ENCODE measurements at places on chromosomes 4 and X.

- no peak for DNase-seq
These were observed 33.5 kb downstream of the TMEM164 start for GRCh38 chrX:110036162-110037033.

DNA sequence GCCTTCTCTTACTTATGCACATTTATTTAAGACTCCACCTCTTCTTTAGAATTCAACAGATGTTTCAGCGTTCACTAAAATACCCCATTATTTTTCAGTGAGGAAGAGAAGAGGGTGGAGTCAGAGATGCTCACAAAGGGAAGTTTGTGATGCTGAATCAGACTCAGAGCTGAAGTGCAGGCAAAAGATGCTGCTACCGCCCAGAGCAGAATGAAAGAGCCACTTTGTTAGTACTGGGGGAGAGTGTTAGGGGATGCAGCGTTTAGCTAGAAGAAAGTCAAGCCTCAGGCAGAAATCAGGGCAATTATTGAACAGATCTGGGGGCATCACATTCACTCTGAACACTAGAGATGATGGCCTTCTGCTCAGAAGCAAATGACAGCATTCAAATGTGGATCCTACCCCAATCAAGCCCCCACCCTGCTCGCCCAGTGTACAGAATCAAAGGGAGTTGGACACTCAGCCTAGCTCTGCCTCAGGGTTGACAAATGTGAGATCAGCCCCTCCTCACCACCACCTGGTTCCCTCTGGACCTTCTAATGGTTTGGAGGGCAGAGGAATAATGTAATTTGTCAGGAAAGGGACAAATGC is 138.3 kb downstream of the UNC5C start:
- no peak for DNase-seq

DNA sequence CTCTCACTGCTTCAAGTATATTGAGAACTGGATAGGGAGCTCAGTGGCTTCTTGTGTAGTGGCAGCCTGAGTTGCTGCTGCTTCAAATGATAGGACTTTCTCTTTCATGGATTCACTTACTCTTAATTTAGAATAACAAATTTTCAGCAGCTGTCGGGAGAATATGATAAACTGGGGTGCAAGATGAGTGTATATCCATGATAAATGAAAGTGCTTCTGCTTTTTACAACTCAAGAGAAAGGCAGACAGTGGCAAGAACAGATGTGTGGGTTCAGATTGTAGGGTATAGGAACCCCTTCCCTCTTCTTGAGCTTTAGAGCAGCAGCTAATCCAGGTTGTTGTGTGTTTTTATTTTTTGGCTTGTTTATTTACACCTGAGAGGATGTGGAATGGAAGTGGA is 1.0 kb downstream of the SH3BGRL start:
- DNase-seq, result no peak

DNA sequence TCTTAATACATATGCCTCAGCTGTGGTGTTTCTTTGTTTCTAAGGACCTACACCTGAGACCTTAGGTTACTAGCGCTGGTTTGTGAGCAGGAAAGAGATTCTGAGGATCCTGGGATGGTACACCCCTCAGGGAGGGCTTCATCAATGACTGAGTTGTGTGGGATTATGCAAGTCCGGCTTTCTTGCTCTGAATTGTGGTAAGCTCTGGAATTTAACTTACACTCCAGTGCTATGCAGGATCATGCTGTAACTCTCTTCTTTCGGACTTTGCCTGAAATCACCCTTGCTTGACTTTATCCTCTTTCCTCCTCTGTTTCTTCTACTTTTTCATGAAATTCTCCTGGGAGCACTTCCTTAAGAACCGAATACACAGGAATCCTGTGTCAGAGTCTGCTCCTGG is 431.5 kb upstream of the BOD1L1 start:
- DNase-seq, result no peak

DNA sequence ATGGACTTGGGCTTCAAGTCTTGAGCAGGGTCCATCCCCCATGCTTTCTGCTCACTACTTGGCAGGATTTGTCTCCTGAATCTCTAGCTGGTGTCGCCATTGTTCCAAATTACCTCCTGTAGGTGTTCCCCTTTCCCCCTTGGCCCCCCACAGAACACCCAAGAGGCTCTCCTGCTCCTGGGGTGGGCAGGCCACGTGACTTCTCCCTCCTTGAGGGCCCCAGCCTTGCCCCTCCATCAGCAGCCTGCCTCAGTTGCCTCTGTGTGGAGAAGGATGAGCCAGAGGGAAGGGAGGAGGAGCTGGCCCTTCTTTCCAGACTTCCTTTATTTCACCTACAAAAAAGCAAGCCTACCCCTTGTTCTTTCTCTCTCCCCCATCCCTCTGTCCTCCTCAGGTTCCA is 1.8 kb downstream of the GPR78 start:
- DNase-seq, result no peak

DNA sequence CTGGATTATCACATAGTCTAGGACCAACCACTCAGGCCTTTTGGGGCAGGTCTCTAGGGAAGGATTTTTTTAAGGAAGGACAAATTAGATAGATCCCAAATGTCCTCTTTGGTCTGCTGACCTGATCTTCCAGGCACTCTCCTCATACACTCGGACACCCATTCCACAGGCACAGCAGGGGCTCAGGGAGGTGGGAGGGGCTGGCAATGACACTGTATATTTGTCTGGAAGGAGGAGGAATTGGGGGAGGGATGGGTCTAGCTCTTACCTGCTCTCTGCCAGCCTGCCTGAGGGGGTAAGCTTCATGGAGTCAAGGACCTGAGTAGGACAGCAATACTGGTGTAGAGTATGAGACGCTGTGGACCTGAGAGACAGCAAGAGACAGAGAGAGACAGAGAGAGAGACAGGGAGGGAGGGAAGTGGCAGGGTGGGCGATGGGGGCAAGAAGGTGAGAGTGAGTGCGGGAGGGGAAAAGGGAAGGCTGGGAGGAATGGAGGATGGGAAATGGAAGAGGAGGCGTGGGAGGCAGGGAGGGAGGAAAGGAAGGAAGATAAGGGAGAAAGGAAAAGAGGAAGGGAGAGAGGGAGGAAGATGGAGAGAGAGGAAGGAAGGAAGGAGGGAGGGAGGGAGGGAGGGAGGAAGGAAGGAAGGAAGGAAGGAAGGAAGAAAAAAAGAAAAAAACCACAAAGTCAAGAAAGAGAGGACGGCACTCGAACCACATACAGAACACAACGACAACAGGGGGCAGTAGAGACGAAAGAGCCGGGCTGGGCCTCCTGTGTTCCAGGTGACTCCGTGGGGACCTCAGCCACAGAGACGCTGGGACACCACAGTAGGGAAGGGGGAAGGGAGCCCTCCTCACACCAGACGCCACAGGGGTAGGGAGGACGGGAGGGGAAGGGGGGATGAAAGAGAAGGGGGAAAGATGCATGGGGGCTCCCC is 1.8 kb downstream of the IQSEC2 start:
- no peak for DNase-seq

All from H4 (cell line).